Ascending aorta (tissue), 2 donors: ENCODE measurements at places on chromosomes 5 and 9. TPM values are rescaled to one million over a fixed set of nuclear protein-coding genes. Genes with fewer than 3 reads are reported as not detected.

SHOC1 gene
- not detected for total RNA-seq

IL7R gene
- total RNA-seq = 6.6 TPM

DMRTA1 gene
- not detected for total RNA-seq

SLC1A3 gene
- total RNA-seq = 3.0 TPM

ARSK gene
- total RNA-seq = 3.6 TPM

ZNF483 gene
- 3.1 TPM for total RNA-seq

MARVELD2 gene
- not detected for total RNA-seq

PCDHB4 gene
- 5.1 TPM for total RNA-seq

INSL6 gene
- total RNA-seq = not detected

FAM78A gene
- 6.2 TPM for total RNA-seq

PLPPR1 gene
- not detected for total RNA-seq

GRCh38 chr5:16864631-16865131 lies 71.4 kb downstream of the MYO10 start:
- peaks cover 5% of the 10 kb centered on the region for H3K4me1 ChIP-seq
- no peaks in the 10 kb centered on the region for H3K27me3 ChIP-seq
- H3K36me3 ChIP-seq = no peaks in the 10 kb centered on the region
- no peak overlapping the region for H3K27ac ChIP-seq
- no peak for DNase-seq
- H3K4me3 ChIP-seq = no peak overlapping the region

GRCh38 chr5:155947394-155948062 lies 379.4 kb upstream of the SGCD start:
- no peaks in the 10 kb centered on the region for H3K36me3 ChIP-seq
- no peaks in the 10 kb centered on the region for H3K4me1 ChIP-seq
- H3K27ac ChIP-seq = no peak overlapping the region
- H3K27me3 ChIP-seq = no peaks in the 10 kb centered on the region
- H3K4me3 ChIP-seq = no peak overlapping the region

DNA sequence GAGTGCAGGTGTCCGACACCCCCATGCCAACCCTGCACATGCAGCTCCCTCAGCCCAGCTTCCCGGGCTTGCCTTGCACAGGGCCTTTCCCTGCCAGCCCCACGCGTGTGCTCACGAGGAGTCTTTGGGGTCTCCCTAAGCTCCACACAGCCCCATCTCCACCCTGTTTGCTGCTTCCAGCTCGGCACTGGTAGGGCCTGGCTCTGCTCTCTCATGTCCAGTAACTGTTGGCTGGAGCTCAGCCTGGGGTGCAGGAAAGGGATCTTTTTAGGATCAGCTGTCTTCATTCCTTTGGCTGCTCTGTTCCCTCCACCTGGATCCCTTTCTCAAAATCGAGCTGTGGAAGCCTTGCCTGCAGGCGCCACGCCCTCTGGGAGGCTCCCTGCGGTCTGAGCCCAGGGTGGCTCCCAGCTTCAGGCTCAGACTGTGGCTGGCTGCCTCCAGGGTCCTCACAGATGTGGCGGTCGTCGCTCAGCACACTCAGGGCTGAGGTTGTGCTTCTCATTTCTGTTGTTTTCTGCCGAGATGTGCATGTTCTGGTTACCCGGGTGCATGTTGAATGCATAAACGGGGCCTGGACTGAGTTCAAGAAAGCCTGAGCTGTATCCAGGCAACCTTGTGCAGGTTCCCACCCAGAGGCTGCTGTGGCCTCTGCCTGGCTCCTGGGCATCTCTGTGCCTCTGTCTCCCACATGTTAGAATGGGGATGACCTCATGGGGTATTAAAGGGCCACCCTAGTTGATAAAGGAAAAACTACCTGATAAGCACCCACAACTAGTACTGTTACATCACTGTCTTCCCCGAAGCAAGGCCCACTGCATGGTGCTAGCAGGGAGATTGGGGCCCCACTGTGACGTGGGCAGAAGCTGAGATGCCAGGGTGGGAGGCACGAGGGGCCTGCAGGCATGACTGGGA lies 4.3 kb downstream of the CACNA1B start:
- H3K27ac ChIP-seq = no peak overlapping the region
- H3K4me1 ChIP-seq = no peaks in the 10 kb centered on the region
- H3K27me3 ChIP-seq = peaks cover 11% of the 10 kb centered on the region
- no peak for DNase-seq
- no peak overlapping the region for H3K4me3 ChIP-seq
- no peaks in the 10 kb centered on the region for H3K36me3 ChIP-seq

DNA sequence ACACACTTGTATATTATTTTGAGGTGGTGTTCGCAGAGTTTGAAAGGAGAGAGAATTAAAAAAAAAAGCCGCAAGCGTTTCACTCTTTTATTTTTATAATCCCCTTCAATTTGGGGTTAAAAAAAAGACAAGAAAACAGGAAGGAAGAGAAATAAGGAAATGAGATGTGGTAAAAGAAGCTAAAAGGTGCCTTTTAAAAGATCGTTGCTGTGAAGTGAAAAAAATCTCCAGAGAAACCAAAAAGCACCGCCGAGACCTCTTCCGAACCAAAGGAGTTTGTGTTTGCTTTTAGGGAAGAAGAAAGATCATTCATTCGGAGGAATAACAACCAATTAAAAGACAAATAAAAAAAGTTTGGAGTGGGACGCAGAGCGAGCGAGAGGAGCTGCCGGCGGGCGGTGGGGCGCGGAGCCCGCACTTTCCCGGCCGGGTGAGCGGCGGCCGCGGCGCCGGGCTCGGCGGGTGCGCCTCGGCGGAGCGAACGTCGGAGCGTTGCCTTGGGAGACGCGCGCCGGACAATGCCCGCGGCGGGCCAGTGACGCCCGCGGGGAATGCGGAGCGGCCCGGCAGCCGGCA lies 355 bp downstream of the TLE4 start:
- H3K4me3 ChIP-seq = peak overlapping the region; percentile 96
- DNase-seq = no peak
- H3K4me1 ChIP-seq = peaks cover 17% of the 10 kb centered on the region
- H3K27ac ChIP-seq = peak overlapping the region; percentile 96
- H3K36me3 ChIP-seq = peaks cover 2% of the 10 kb centered on the region

DNA sequence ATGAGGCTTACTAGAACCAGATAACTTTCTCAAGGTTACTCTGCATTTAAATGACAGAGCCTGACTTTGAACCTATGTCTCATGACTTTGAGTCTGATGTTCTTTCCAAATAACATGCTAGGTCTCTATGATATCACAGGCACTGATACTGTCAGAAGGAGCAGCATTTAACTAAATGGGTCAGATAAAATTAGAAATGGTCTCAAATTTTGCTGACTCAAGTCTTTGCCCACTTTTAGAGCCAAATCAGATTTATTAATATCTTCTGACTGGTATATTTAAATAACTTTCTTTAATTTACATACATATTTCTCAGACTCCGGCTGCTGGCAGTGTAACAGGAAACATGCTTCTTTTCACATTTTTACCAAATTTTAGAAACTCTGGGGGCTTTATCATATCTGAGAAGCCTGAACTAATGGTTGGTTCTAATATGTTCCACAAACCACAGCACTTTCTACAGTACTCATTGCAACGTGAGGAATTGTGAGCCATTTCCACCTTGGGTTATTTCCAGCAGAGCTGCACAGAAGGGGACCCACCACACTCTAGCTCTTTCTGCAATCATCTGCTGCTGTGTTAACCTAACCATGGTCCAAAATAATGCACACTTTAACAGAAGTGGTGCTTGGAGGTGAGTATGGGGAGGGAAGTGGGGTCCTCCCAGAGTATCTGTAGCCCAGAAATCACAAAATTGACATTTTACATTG lies 79.2 kb downstream of the KCTD16 start:
- H3K27ac ChIP-seq = no peak overlapping the region
- H3K4me1 ChIP-seq = no peaks in the 10 kb centered on the region
- no peaks in the 10 kb centered on the region for H3K36me3 ChIP-seq
- H3K27me3 ChIP-seq = no peaks in the 10 kb centered on the region
- no peak overlapping the region for H3K4me3 ChIP-seq
- no peak for DNase-seq

GRCh38 chr9:70760228-70760627 lies 345.8 kb upstream of the KLF9 start:
- no peaks in the 10 kb centered on the region for H3K36me3 ChIP-seq
- H3K4me1 ChIP-seq = no peaks in the 10 kb centered on the region
- DNase-seq = no peak
- H3K27me3 ChIP-seq = no peaks in the 10 kb centered on the region
- no peak overlapping the region for H3K4me3 ChIP-seq

DNA sequence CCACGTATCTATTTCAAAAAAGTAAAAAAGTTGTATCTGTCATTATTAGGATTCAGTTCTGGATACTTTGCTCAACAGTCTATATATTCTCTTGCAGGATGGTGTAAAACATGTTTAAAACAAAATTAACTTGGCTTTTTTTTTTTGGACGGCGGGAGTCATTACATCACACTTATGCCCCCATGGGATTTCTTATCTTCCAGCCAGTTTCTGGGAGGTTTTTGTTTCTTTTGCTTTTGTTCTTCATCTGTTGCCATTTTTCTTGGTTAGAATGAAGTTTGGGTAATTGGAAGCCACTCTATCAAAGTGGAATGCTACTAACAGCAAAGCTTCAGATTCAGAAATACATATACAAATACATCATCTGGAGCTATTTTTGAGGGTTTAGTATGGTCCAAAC lies 1.8 kb upstream of the STARD4 start:
- H3K27me3 ChIP-seq = no peaks in the 10 kb centered on the region
- H3K36me3 ChIP-seq = no peaks in the 10 kb centered on the region
- H3K27ac ChIP-seq = peak overlapping the region; percentile 89
- no peak overlapping the region for H3K4me3 ChIP-seq

GRCh38 chr5:150507474-150508276 lies at the start of gene NDST1:
NDST1 (plus strand) TSS chr5:150508131; CDS start chr5:150521255, 13,124 bp downstream.
- peak within 1 kb of the TSS; percentile 12 for H3K4me3 ChIP-seq
- peaks cover 92% of the 10 kb centered on the region for H3K4me1 ChIP-seq
- peak within 1 kb of the TSS; percentile 91 for H3K27ac ChIP-seq
- no peaks in the 10 kb centered on the region for H3K27me3 ChIP-seq
- no peaks in the 10 kb centered on the region for H3K36me3 ChIP-seq
- DNase-seq = no peak

DNA sequence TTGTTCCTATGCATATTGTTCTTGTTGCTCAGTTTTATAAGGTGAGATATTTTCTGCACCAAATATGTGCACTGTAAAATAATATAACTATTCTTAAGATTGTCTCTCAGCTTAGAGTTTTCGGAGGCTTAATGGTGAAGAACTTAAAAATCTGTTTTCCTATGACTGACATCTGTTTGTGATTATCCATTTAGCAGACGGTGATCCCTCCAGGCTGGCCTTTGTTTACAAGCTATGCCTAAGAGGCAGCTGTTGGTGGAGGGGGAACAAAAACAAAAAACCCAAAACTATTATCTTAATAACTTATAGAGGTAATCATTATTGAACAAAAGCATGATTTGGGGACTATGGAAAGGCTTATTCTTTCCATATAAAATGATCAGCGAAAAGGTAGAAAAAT lies 658 bp downstream of the PDCD1LG2 start:
- H3K27ac ChIP-seq = peak overlapping the region; percentile 76
- H3K36me3 ChIP-seq = no peaks in the 10 kb centered on the region
- no peak for DNase-seq
- peaks cover 4% of the 10 kb centered on the region for H3K4me1 ChIP-seq
- H3K4me3 ChIP-seq = peak overlapping the region; percentile 54

GRCh38 chr5:108810717-108811116 lies 63.0 kb downstream of the FER start:
- H3K27ac ChIP-seq = no peak overlapping the region
- no peak for DNase-seq
- H3K36me3 ChIP-seq = no peaks in the 10 kb centered on the region

- H3K4me1 ChIP-seq = peaks cover 11% of the 10 kb centered on the region
- no peak for DNase-seq
- H3K27ac ChIP-seq = peak overlapping the region; percentile 45
- H3K4me3 ChIP-seq = peak overlapping the region; percentile 21
These were observed 111.7 kb upstream of the ACOT12 start for GRCh38 chr5:81505672-81506071.

- DNase-seq = no peak
- H3K36me3 ChIP-seq = no peaks in the 10 kb centered on the region
These were observed 467.1 kb downstream of the ZNF608 start for GRCh38 chr5:124279146-124279876.

DNA sequence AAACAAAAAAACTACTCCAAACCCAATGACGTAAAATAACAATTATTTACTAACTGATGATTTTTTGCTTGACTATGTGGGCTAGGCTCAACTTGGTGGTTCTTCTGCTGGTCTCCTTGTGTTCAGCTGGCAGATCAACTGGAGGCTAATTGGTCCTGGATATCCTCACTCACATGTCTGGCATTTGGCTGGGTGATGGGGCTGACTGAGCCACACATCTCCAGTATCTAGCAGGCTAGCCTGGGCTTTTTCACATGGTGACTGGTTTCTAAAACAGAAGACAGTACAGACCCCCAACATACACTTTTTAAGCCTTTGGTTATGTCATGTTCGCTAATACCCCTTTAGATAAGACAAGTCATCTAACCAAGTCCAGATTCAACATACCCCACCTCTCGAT lies 104.7 kb upstream of the PRRC1 start:
- H3K4me3 ChIP-seq = no peak overlapping the region
- no peaks in the 10 kb centered on the region for H3K4me1 ChIP-seq
- no peaks in the 10 kb centered on the region for H3K36me3 ChIP-seq
- no peak for DNase-seq
